Stimulated activated CD8-positive, alpha-beta memory T cell treated with anti-CD3 and anti-CD28 coated beads, Interleukin-2, amount 100 ng/mL, for 1 hour (primary cell): ENCODE measurements at places on chromosomes 16 and 17.

DNA sequence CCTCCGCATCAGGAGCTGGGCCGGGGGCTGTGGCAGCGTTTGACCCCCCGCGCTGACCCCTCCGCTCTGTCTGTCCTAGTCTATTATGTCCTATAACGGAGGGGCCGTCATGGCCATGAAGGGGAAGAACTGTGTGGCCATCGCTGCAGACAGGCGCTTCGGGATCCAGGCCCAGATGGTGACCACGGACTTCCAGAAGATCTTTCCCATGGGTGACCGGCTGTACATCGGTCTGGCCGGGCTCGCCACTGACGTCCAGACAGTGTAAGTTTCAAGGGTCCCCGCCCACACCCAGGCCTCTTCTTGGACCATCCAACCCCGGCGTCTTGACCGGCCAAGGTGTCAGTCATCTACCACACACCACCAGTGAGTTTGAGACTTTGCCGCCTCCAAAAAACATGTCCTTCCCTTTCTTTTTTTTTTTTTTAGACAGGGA lies 548 bp downstream of the PSMB3 start:
- DNase-seq: no peak

- DNase-seq: no peak
Measured at GRCh38 chr16:88827727-88828126, 16.0 kb upstream of the APRT start.

GRCh38 chr17:39756380-39757079 lies 18.8 kb downstream of the GRB7 start:
- DNase-seq: no peak

DNA sequence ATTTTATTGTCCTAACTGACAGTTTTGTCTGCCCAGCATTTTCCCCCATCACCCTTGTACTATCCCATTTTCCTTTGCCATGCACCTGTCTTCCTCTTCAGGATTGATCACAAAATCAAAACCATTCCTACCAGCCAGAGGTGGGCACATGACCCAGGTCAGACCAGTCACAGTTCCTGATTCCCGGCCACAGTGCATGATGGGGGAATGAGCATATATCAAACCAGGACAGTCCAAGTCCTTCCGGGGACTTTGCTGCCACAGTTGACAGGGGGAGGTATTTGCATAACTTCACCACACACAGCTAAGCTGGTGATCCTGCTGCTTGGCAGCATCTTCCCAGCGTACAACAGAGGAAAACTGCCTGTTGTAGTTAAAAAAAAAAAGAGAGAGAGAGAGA lies 493.9 kb downstream of the WWOX start:
- DNase-seq: no peak

GRCh38 chr17:2468270-2468669 lies 43.4 kb downstream of the METTL16 start:
- DNase-seq: no peak
